NCI-H526 treated with DMSO at 0.1 percent for 48 hours (cell line): ENCODE measurements at places on chromosomes 2 and 18.

GRCh38 chr2:31992025-31992579, 18.7 kb downstream of the MEMO1 start:
- DNase-seq: no peak

- no peak for DNase-seq
Observed at GRCh38 chr2:43191947-43192516, 34.4 kb downstream of the ZFP36L2 start.

DNA sequence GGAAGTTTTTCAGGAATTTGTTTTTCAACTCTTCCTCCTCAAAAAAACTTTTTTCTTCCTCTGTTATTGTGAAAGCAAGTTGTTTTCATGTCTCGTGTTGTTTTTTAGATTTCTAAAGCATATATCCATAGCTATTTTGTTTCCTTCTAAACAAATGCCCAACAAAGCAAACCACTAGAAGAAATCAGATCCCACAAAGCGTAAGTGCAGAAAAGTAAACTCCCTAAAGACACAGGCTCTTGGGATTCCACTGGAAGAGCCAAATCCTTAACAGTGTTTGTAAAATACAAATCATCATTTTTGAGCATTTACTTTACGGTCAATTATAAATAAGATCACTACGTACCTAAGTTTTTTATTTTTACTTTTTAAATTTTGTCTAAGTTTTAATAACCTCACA, 21.7 kb upstream of the RIF1 start:
- no peak for DNase-seq

DNA sequence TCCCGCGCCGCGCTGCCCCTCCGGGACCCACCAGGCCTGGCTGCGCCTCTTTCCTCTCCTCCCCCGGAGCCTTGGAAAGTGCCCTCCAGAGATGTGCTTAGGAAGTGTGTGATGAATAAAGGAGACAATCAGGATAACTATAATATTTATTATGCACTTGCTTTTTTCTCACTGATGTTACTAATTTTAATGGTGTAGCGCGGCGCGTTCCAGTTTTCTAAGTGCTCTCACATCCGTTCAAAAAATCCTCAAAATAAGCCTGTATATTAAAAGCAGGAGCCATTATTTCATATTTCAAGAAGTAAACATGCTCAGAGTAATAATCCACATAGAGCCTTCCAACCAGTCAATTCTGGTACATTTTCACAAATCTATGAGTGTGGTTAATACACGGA, 941 bp upstream of the MPPE1 start:
- no peak for DNase-seq

GRCh38 chr2:218081063-218081462, 12.0 kb downstream of the RUFY4 start:
- no peak for DNase-seq
